Skin of body (tissue), 3 donors: ENCODE measurements at places on chromosomes 7 and 10. TPM values are rescaled to one million over a fixed set of nuclear protein-coding genes. Genes with fewer than 3 reads are reported as not detected.

GRCh38 chr10:86664341-86665217 lies 3.7 kb upstream of the LDB3 start:
- no peak for DNase-seq

- DNase-seq = peak; percentile 1
Measured at GRCh38 chr10:84407388-84408049, 79.1 kb downstream of the CCSER2 start.

PODXL gene
- 11.4 TPM for total RNA-seq

C10orf71 gene
- total RNA-seq = 2.2 TPM

- no peak for DNase-seq
Measured at GRCh38 chr7:40000734-40001315, 50.8 kb downstream of the CDK13 start.

DNA sequence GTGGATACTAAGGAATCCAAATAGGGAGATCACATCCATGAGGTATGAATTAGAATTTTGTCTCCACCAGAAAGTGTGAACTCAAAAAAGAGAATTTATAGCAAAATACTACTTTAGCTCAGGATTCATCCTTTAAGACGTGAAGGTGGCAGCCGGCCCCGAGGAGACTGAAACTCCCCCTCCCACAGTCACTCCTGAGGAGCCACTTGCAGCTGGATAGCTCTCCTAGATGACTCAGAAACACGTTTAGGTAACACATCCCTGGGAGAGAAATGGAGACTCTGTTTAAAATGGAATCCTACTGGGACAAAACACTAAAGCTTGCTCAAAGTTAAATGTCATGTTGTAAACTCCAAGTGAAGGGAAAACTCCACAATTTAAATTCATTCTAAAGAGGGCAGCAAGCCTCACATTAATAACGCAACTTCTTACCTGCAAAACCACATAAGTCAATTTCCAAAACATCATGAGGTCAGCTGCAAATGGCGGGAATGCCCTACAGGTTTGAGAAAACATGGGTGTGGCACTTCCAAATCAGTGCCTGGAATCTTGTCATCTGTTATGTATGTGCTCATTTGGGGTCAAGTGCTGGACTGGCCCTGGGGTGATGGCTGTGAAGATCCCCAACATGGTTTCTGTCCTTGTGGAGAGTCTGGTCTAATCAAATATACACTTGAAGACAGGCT lies 46.2 kb downstream of the ICA1 start:
- no peak for DNase-seq

HTR5A gene
- not detected for total RNA-seq

DNA sequence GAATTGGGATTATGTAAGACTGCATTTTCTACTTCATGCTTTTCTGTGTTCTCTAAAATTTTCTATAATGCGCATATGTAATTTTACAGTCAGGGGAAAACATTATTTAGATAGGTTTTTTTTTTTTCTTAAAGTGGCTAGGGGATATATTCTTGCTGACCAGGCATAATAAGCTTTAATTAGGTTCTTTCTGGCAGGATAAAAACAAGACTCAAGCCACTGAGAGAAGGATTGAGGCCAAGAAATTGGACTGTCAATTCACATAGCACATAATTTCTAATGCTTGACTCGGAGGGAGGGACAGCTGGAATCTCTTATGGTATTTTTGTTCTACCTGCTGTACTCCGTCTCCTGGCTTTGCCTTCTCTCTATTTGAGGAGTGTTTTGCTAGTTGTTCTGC lies 119.8 kb upstream of the NPVF start:
- no peak for DNase-seq

DRGX gene
- 0.20 TPM for total RNA-seq

DNAJC1 gene
- 28.7 TPM for total RNA-seq
